A549 treated with DMSO at 1 μM for 4 hours (cell line): ENCODE measurements at places on chromosomes 2 and 18. TPM values are rescaled to one million over a fixed set of nuclear protein-coding genes. Genes with fewer than 3 reads are reported as not detected.

Gene DSC3
- total RNA-seq, result 1.6 to 2.5 TPM (median 1.8 TPM) in 5 replicates

Gene MC4R
- 0.08 TPM in 1 of 5 replicates, not detected in the others for total RNA-seq

Gene DNAH7
- 0.93 to 1.6 TPM (median 1.2 TPM) in 5 replicates for total RNA-seq

Gene PTPRN
- 1.3 to 2.2 TPM (median 1.9 TPM) in 5 replicates for total RNA-seq

Gene TACR1
- total RNA-seq, result 0.21 to 0.45 TPM (median 0.39 TPM) in 5 replicates

Gene ALLC
- 0.05 TPM in 1 of 5 replicates, not detected in the others for total RNA-seq

Gene CLASP1
- total RNA-seq, result 14.5 to 20.1 TPM (median 19.4 TPM) in 5 replicates

Gene LYG2
- not detected in 5 replicates for total RNA-seq

Gene MAP3K19
- not detected in 5 replicates for total RNA-seq

Gene TCF7L1
- total RNA-seq, result 6.4 to 9.3 TPM (median 7.3 TPM) in 5 replicates

Gene UGT1A5
- total RNA-seq, result 0.04 TPM in 1 of 5 replicates, not detected in the others

Gene GBX2
- total RNA-seq, result 2.3 to 4.1 TPM (median 3.3 TPM) in 5 replicates

Gene XRCC5
- total RNA-seq, result 183 to 221 TPM (median 204 TPM) in 5 replicates

Gene MOCOS
- 2.9 to 4.0 TPM (median 3.8 TPM) in 5 replicates for total RNA-seq

Gene DSEL
- total RNA-seq, result 0.34 to 0.55 TPM (median 0.40 TPM) in 5 replicates

Gene NEU2
- total RNA-seq, result not detected in 5 replicates

Gene STEAP3
- 39.2 to 47.7 TPM (median 39.9 TPM) in 5 replicates for total RNA-seq

Gene CDK5R2
- total RNA-seq, result 1.2 to 2.5 TPM (median 1.9 TPM) in 5 replicates

Gene LINC00305
- not detected in 5 replicates for total RNA-seq

Gene EGR4
- 0.11 to 0.32 TPM (median 0.25 TPM) in 5 replicates for total RNA-seq

Gene NMUR1
- 0.04 TPM in 1 of 5 replicates, not detected in the others for total RNA-seq

Gene TMEM17
- total RNA-seq, result 5.3 to 6.8 TPM (median 5.7 TPM) in 5 replicates

Gene SIX3
- total RNA-seq, result 0.17 to 0.45 TPM (median 0.34 TPM) in 5 replicates

Gene GPR75
- total RNA-seq, result 1.5 to 2.6 TPM (median 2.2 TPM) in 5 replicates

Gene NOL4
- not detected in 5 replicates for total RNA-seq

Gene C2orf15
- total RNA-seq, result 0.41 to 0.61 TPM (median 0.52 TPM) in 5 replicates

Gene HTRA2
- total RNA-seq, result 31.5 to 42.2 TPM (median 38.3 TPM) in 5 replicates

Gene TMEM169
- 0.40 to 0.91 TPM (median 0.63 TPM) in 5 replicates for total RNA-seq

Gene TRABD2A
- 8.9 to 10.8 TPM (median 10.3 TPM) in 5 replicates for total RNA-seq

Gene REG3A
- total RNA-seq, result not detected in 5 replicates

Gene CYRIA
- 0.14 to 0.23 TPM (median 0.22 TPM) in 5 replicates for total RNA-seq

Gene VIT
- total RNA-seq, result 0.05 TPM in 1 of 5 replicates, not detected in the others

Gene CD8B
- not detected in 5 replicates for total RNA-seq

Gene VAMP8
- total RNA-seq, result 12.9 to 20.2 TPM (median 16.3 TPM) in 5 replicates

Gene C2orf92
- 0.51 to 0.88 TPM (median 0.68 TPM) in 5 replicates for total RNA-seq
